NCI-H1092 (cell line): ENCODE measurements at places on chromosomes 5 and 9.

DNA sequence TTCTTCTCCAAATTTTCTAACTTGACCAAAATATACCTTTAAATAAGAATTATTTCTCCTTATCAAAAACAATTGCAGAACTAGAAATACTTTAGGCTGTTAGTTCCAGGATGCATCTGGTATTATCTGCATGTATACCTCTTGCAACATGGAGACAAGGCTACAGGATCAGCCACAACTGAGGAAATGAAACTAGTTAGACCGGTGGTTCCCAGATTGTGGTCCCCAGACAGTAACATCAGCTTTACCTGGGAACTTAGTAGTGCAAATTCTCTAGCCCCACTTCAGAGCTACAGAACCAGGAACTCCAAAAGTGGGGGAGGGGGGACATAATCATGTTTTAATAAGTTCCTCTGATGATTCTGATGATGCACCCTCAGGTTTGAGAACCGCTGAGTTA lies 61.6 kb upstream of the C9orf72 start:
- no peak for DNase-seq

DNA sequence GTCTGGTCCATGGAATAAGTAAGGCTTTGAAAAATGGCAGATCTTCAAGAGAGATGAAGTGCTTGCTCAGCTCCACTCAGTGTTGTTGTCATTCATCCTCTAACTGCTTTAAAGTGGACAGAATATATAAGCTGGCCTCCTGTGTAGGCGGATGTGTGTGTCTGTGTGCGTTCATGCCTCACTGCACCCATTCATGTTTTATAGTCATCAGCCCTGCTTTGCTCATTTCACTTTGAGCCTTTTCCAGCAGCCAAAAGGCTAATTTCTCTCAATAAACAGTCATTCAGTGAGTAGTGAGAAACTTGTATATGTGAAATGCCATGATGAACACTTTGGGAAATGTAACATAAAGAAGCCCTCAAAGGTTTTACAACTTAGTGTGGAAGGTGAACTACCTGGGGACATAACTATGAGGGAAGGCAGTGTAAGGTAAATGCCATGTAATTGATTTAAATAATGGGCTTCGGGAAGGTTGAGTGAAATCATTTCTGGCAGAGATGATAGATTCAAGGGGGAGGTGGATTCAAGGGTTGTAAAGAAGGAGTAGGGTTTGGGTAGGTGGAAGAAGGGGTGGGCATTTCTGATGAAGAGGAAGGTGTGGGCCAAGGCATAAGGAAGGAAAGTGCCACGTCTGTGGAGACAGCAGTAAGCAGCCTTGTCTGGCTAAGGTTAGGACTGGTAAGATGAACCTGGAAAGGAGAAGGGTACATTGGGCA lies 15.7 kb downstream of the TTC23L start:
- DNase-seq, result peak; percentile 84

DNA sequence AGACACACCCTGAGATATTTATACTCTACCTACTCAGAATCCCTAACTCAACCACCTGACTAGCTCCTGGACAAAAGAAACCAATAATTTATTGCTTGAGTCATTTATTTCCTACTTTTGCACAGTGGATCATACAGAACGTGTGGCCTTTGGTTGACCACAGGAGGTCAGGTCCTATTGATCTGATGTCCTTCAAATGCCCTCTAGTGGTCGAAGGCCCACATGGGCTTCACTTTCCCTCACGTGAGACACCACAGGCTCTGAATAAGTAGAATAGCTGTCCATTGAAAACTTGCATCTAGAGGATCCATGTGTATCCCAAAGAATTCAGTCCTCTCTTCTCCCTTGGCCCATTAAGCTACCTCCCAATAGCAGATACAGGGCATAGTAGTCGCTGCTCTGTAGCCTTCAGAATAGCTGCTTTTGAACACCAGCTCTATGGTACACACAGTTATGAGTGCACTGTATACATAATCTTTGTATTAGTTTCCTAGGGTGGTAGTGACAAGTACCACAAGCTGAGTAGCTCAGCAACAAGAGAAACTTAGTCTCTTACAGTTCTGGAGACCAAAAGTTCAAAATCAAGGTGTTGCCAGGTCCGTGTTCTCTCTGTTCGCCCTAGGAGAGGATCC lies 177.6 kb upstream of the SMARCA2 start:
- DNase-seq, result peak; percentile 8

GRCh38 chr9:99783799-99784198 lies 37.9 kb upstream of the NR4A3 start:
- no peak for DNase-seq

- no peak for DNase-seq
Observed at GRCh38 chr5:14879393-14879792, 7.8 kb upstream of the ANKH start.

DNA sequence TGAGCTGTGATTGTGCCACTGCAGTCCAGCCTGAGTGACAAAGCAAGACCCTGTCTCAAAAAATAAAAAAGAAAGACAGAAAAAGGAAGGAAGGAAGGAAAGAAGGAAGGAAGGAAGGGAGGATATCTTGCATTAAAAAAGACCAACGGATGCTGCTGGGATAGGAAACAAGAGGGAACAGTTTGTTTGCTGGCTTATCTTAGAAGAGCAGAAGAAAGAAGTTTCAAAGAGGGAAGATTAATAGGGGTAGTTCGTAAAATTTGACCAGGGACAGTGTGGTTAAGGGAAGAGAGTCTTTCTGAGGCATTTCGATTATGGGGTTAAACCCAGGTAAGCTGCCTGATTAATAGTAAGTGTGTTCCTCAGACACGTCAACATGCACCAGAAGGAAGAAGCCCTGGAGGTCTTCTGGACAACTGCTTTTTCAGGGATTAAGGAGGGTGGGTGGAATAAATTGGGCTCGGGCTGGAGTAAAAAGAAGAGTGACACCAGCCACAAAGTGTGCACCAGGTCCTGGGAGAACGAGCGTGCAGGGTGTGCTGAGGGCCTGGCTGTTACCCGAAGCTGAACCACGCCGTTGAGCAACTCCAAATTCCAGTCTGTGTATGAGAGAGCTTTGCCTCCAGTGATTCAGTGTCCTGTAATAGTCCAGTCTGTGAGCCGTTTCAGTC lies 24.8 kb downstream of the FYB1 start:
- DNase-seq, result no peak

DNA sequence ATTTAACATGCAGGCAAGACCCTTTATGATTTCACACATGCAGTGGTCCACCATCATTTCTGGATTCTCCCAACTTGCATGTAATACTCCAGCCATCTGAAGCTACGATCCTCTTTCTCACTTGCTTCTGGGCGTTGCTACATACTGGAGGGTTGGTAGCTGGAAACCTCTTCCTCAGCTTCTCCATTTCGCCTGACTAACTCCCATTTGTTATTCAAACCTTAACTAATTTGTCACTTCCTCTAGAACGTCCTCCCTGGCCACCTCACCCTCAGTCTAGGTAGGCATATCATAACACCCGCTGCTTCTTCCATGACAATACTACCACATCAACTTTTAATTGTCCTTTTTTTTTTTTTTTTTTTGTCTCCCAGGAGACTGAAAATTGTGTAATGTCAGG lies 72.6 kb upstream of the EQTN start:
- no peak for DNase-seq

- DNase-seq, result no peak
Observed at GRCh38 chr9:126676685-126677143, 63.0 kb downstream of the LMX1B start.

DNA sequence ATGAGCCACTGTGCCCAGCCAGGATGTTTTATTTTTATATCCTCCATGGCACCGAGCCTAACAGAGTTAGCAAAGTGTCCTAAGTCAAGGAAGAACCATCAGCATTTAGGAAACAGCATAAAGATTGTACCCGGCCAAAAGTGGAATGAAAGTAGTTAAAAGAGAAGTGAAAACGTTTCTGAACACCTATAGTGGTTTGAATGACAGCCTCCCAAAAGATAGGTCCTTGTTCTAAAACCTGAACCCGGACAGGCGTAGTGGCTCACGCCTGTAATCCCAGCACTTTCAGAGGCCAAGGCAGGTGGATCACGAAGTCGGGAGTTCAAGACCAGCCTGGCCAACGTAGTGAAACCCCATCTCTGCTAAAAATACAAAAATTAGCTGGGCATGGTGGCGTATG lies 37.4 kb downstream of the ZFAND5 start:
- no peak for DNase-seq

DNA sequence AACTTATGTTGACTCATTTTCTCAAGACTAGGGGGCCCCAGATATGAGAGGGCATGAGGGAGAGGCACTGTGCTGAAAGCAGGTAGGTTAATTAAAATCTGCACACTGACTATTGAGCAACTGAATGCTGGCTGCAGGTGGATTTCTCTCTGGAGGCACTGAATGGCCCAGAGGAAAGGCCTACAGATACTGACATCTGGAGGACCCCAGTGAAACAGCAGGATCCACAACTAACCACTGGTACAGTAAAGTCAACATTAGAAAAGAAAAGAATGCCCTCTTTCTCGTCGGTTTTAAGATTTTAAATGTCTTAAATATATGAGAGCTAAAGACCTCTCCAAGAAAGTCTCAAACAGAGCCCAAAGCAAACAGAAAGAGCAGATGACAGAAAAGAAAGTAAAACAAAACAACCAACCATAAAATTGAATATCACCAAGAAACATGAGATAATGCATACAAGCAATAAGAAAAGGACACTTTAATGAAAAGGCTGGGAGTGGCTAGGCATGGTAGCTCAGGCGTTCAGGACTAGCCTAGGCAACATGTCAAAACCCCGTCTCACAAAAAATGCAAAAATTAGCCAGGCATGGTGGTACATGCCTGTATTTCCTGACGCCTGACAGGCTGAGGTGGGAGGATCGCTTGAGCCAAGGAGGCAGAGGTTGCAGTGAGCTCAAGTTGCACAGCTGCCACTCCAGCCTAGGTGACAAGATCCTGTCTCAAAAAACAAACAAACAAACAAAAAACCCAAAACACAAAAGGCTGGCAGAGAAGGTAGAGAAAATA lies 43.3 kb downstream of the PUM3 start:
- no peak for DNase-seq

GRCh38 chr5:82839881-82840280 lies 237.3 kb downstream of the TMEM167A start:
- no peak for DNase-seq

DNA sequence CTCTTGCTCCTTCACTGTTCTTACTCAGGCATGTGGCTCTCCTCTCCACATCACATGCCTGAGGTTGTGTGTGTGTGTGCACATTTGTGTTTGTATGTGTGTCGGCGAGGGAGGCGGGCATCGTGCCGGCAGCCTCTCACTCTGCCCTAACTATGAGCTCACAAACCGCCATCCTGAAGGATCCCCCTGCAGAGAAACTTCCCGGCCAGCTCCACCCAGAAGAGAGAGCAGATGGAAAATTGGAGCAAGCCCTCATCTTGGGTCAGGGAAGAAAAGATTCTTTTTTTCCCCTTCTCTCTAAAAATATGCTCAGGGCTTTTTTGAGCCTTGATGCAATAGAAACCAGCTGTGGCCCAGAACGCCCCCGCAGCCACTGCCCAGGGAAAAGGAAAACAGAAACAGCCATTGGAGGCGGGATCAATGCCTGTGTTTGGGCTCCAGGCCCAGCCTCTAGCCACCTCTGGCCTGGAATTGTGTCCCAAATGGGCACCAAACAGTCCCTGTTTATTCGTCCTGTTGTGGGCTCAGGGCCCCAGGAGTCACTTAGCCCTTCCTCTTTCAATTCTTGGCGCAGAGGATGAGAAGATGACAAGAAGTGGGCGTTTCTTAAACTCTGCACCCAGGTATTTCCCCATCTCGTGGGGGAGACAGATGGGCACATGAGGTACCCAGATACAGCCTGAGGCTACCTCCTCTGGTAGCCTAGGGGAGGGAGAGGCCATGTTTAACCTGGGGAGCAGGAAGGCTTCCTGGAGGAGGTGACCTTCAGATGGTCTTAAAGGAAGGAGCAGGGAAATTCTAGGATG lies 151.5 kb downstream of the RGS3 start:
- no peak for DNase-seq

DNA sequence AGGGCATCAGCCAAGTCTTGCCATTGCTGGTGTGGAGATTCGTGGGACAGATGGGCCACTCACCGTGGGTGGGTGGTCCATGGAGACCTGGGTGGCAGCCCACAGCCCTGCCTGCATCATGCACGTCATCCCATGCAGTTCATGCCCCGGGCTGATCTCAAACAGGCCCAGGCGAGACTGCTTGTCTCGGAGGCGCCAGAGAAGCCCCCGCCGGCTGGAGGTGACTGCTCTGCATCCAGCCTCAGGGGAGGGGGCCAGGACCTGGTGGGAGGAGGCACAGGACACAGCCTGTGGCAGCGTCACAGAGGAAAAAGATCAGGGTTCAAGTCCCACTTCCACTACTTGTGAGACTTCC lies 975 bp downstream of the PIP5KL1 start:
- no peak for DNase-seq

DNA sequence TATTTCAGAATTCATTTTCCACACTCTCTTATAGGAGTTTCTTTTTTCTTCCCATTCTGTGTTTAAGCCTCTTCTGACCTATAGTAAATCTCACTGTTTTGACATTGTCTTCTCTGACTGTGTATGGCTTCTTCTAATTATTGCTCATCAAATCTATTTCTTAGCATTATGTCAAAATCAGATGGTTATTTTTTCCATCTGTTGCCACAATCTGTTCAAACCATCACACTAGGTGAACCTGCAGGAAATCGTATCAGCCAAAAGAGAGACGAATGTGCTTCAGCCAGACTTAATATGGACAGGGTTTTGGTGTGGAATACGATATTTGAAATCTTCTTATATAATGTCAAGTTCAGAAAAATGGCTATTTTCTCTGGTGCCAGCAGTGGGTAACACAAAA lies 15.9 kb upstream of the SEMA4D start:
- DNase-seq, result no peak

GRCh38 chr9:37997636-37998374 lies 71.2 kb downstream of the SHB start:
- no peak for DNase-seq

- no peak for DNase-seq
Observed at GRCh38 chr9:86079421-86079831, 19.9 kb downstream of the GOLM1 start.

- DNase-seq, result no peak
Observed at GRCh38 chr5:154478752-154479159, 729 bp upstream of the HAND1 start.

GRCh38 chr5:171388816-171389168 lies 1.1 kb downstream of the NPM1 start:
- DNase-seq, result no peak

- DNase-seq, result no peak
Observed at GRCh38 chr9:92989561-92989960, 42.2 kb downstream of the FGD3 start.
